ENCODE measurements at places on chromosomes 5 and 9.

DNA sequence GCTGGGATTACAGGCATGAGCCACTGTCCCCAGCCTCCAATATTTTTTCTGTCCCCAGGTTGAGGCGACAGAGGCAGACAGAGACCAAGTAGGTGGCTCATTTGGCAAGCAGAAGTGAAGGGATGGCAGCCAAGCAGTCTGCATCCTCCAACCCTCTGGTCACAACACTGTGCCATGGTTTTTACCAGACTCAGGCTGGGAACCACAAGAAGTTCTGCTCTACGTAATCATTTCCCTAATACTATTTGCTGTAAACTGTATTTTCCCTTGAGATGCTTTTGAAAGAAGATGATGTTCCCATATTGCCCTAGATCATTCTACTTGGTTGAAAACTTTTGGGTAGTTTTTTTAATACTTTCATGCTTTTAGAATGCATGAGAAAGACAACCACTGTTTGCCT, 40.5 kb downstream of the PTTG1 start:
- DNase-seq, result no peak

- no peak for DNase-seq
Measured at GRCh38 chr5:158933494-158934318, 166.0 kb downstream of the EBF1 start.

- no peak for DNase-seq
Measured at GRCh38 chr5:144086295-144086694, 84.2 kb downstream of the YIPF5 start.

- DNase-seq, result no peak
Measured at GRCh38 chr5:122775550-122776542, 966 bp downstream of the SNX2 start.

DNA sequence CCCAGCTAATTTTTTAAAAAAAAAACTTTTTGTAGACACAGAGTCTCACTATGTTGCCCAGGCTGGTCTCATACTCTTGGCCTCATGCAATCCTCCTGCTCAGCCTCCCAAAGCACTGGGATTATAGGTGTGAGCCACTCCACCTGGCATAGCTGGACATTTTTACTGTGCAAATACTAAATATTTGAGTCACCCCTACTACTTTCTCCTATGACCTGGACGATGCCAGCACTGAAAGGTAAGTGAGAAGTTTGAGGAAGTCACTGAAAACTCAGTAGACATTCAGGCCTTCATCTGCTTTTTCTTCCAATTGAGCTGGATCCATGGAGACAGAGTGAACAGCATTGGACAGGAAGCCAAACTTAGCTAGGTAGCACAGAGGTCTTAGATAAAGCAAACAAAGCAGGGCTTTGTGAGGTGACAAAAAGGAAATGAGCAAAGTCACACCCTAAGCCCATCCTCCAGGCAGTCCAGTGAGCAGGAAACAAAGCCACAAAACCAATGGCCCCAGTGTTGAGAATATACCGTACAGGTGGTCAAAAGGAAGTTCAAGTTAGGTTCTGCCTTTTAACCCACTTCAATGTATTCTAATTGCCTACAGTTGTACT, 192.6 kb upstream of the RASA1 start:
- no peak for DNase-seq
